Naive thymus-derived CD4-positive, alpha-beta T cell (primary cell): ENCODE measurements at places on chromosomes 1 and 21. TPM values are rescaled to one million over a fixed set of nuclear protein-coding genes. Genes with fewer than 3 reads are reported as not detected.

DNA sequence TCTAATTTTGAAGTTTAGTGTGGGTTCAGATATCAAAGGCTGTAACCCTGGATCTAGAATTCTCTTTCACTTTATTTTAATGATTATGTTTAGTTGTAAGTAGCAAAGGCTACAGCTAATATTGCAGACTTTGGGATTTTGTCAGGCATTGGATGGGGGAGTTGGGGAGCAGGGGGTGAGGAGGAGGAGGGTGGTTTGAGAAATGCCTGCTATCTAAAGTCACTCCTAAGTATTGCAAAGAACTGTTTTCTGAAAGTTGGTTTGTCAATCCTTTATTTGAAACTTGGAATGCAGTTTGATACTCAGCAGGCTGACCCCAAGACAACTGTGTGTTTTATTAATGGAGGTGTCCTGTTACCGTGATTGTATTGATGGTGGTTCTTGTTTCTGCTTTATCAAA is 1.2 kb downstream of the NTPCR start:
- H3K4me1 ChIP-seq = peaks cover 18% of the 10 kb centered on the region
- DNase-seq = no peak
- peak overlapping the region; percentile 76 for H3K4me3 ChIP-seq
- no peaks in the 10 kb centered on the region for H3K36me3 ChIP-seq
- no peaks in the 10 kb centered on the region for H3K27me3 ChIP-seq

GRCh38 chr1:239816081-239816782 is 275.5 kb upstream of the FMN2 start:
- peaks cover 2% of the 10 kb centered on the region for H3K4me1 ChIP-seq
- no peak overlapping the region for H3K4me3 ChIP-seq
- no peaks in the 10 kb centered on the region for H3K27me3 ChIP-seq
- H3K27ac ChIP-seq = no peak overlapping the region

DNA sequence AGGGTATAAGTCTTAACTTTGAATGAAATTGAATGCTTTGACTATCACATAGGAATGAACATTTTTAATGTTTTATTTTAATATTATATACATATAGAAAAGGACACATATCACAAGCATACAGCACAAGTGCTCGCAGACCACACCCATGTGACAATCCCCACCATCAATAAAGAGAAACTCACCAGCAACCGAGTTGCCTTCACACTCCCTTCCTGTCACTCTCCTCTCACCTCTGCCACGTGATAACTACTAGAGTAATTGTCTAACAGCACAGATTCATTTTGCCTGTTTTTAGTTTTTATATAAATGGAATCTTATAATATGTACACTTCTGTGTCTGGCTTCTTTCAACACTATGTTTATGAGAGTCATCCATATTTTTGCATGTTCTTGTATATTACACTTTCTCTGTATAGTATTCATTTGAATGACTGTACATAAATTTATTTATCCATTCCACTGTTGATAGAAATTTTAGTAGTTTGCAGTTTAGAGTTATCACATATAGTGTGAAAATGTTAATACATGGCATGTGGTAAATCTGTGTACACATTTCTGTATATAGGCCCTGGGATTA is 304.9 kb upstream of the DUSP10 start:
- no peak overlapping the region for H3K4me3 ChIP-seq
- H3K27me3 ChIP-seq = no peaks in the 10 kb centered on the region
- no peaks in the 10 kb centered on the region for H3K36me3 ChIP-seq
- H3K4me1 ChIP-seq = no peaks in the 10 kb centered on the region
- H3K27ac ChIP-seq = no peak overlapping the region

DNA sequence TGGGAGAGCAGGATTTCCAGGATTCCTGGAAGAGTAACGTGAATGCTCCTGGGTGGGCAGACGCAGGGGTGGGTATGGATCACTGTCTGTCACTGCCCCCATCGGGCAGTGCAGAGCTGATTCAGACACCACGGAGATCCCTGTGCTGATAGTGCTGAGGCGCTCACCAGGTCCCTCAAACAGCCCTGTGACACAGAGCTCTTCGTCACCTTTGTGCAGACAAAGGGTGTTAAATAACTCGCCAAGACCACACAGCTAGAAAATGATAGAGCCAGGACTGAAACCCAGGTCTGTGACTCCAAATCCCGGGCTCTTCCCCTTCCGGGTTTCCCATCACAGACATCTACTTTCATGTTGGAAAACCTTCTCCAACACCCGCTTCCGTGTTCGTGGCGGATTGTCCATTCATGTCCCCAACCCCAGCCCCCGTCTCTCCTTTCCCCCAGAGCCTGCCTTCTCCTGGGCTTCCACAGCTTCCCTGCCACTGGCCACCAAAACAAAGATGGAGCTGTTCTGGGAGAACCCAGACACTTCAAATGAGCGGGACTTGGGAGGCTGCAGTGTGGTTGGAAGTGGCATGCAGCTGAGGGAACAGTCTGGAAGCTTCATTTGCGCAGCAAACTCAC is 2.6 kb downstream of the EFHD2 start:
- no peak overlapping the region for H3K27ac ChIP-seq
- H3K36me3 ChIP-seq = no peaks in the 10 kb centered on the region
- no peak for DNase-seq
- H3K27me3 ChIP-seq = no peaks in the 10 kb centered on the region

DNA sequence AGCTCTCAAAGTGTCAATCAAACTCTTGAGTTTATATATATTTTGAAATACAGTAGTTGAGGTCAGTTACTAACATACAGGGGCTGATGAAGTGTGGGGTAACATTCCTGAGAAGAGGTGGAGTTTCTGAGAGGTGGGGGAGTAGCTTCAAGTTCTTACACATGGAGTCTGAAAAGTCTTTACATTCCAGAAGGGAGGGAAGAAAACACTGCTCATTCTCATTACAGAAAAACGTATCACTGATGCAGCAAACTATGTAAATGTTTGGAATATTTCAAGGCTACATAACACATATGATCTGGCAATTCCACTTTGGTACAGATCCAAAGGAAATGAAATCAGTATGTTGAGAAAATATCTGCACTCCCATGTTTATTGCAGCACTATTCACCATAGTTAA is 1065.8 kb upstream of the B3GALT2 start:
- no peaks in the 10 kb centered on the region for H3K36me3 ChIP-seq
- no peaks in the 10 kb centered on the region for H3K4me1 ChIP-seq
- no peak overlapping the region for H3K4me3 ChIP-seq
- no peak overlapping the region for H3K27ac ChIP-seq

DNA sequence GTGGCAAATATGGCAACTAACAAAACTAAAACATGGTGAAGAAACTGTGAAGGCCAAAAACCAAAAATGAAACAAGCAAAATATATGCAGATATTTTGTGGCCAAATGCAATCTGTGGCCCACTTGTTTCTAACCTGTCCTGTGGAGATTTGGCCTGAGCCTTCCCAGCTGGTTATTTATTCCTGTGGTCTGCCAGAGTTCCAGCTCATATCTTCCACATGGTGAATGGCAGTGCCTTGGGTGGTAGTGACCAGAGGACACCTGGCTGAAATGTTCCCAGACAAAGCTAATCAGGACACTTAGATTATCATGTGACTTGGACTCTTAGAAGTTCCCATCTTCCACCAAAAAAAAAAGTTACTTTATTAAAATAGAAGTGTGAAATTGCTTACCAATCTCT is 39.7 kb downstream of the RNASEL start:
- no peak overlapping the region for H3K27ac ChIP-seq
- DNase-seq = no peak
- no peaks in the 10 kb centered on the region for H3K4me1 ChIP-seq
- no peaks in the 10 kb centered on the region for H3K27me3 ChIP-seq
- no peak overlapping the region for H3K4me3 ChIP-seq
- H3K36me3 ChIP-seq = no peaks in the 10 kb centered on the region

DNA sequence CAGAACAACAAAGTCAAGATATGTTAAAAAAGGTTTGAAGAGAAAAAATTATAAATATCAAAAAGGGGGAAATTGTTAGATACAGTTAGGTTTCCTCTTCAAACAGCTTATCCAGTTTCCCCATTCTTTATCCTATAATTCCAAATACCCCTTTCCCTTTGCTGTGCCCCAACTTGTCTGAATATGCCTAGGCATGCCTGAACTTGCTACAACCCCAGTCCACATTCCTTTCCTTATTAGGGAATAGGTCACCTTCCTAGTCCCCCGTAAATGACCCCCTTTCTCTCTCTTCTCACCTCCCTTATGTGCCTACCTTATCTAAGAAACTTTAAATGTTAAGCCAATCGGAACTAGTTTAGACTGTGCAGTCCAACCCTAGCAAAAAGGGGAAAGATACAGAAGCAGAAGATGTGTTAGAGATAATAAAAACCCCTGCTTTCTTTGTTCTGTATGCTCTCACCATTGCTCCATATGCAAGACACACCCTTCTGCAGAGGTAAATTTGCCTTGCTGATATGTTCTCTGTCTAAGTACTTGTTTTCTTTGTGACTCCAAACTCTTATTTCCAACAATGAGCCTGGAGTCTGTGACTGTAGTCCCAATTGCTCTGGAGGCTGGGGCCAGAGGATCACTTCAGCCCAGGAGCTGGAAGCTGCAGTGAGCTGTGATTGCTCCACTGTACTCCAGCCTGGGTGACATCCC is 810.1 kb downstream of the PLA2G4A start:
- H3K4me1 ChIP-seq = no peaks in the 10 kb centered on the region
- H3K36me3 ChIP-seq = no peaks in the 10 kb centered on the region
- no peak overlapping the region for H3K4me3 ChIP-seq
- no peak for DNase-seq
- H3K27ac ChIP-seq = no peak overlapping the region

GRCh38 chr21:42550817-42551216 is 37.2 kb downstream of the SLC37A1 start:
- DNase-seq = no peak
- no peak overlapping the region for H3K27ac ChIP-seq
- no peaks in the 10 kb centered on the region for H3K27me3 ChIP-seq
- no peak overlapping the region for H3K4me3 ChIP-seq
- H3K4me1 ChIP-seq = no peaks in the 10 kb centered on the region

DNA sequence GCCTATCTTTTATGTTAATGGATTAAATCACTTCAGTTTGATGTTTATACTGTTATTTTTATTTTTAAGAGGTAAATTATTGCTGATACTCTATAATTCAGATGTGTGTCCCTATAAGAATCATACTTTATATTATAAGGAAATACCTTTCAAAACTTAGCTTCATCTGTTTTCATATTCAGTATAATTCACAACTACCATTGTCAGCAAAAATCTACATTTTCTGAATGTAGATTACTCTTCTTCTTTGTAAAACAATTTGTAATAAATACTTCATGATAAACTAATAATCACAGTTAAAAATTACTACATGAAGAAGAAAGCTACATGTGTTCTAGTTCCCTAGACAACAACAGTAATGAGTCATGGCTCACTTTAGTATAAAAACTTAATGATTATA is 115.4 kb upstream of the SERTAD4 start:
- H3K4me1 ChIP-seq = no peaks in the 10 kb centered on the region
- no peaks in the 10 kb centered on the region for H3K36me3 ChIP-seq
- H3K27ac ChIP-seq = no peak overlapping the region
- no peaks in the 10 kb centered on the region for H3K27me3 ChIP-seq
- H3K4me3 ChIP-seq = no peak overlapping the region

GRCh38 chr1:39128959-39129358 is 75.5 kb upstream of the MACF1 start:
- H3K27ac ChIP-seq = no peak overlapping the region
- H3K4me1 ChIP-seq = no peaks in the 10 kb centered on the region
- no peaks in the 10 kb centered on the region for H3K36me3 ChIP-seq
- DNase-seq = no peak
- no peaks in the 10 kb centered on the region for H3K27me3 ChIP-seq

DNA sequence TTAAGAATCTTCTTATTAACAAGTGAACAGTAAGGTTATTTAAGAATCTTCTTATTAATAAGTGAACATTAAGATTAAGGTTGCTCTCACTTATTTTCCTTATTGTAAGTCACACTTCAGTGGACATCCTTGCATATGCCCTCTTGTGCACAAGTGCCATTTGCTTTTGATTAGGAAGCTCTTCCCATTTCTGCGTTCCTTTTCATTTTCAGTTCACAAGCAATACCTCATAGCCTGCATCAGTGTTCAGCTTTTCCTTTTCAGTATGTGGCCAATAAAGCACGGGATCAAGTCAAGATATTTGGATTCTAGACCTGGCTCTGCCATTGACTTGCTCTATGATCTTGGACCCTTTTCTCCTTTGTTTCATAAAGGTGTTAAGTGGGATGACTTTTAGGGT is 158.7 kb downstream of the DISP1 start:
- no peaks in the 10 kb centered on the region for H3K4me1 ChIP-seq
- DNase-seq = no peak
- no peaks in the 10 kb centered on the region for H3K27me3 ChIP-seq
- H3K4me3 ChIP-seq = no peak overlapping the region

DNA sequence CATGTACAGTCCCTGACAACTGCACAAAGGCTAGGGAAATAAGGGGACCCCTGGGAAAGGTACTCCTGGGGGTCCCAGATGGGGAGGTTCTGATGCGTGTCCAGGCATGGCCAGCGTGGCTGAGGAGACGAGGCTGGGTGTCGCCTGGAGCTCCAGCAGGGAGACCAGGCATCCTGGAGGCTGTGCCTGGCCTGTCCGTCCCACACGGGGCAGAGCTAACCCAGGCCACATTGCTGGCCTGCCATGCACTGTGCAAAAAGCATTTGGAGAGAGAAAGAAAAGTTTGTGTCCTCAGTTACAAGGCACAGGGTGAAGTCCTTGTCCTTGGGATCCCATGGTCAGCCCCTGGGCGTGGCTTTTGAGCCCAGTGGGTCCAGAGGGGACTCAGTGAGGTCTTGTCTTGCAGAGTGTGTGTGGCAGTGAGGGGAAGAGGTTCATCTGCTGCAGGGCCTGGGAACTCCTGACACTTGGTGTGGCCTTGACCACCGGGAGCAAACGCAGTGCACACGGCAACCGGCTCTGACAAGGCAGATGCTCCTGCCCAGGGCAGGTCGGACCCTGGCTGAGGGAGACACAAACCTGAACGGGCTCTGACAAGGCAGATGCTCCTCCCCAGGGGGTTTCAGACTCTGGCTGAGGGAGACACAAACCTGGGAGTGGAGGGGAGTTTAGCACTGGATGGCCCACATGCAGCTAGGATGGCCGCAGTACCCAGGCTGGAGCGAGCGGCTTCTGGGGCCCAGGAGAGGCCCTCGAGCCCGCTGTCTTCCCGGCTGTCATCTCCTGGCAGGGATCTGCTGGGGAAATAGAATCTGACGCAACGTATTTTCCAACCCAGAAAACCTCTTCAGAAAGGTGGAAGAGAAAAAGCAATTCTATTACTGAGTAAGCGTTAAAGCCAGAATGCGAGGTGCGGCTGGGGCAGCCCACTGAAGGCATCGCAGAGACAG is 37.3 kb upstream of the COL18A1 start:
- DNase-seq = no peak
- no peaks in the 10 kb centered on the region for H3K4me1 ChIP-seq
- no peak overlapping the region for H3K27ac ChIP-seq

- H3K4me3 ChIP-seq = no peak overlapping the region
- H3K4me1 ChIP-seq = no peaks in the 10 kb centered on the region
- H3K27me3 ChIP-seq = no peaks in the 10 kb centered on the region
- no peak for DNase-seq
Observed at GRCh38 chr1:45093334-45093733, 81.3 kb downstream of the UROD start.

GRCh38 chr1:23111600-23112535 is 56.8 kb downstream of the LUZP1 start:
- peaks cover 13% of the 10 kb centered on the region for H3K4me1 ChIP-seq
- no peaks in the 10 kb centered on the region for H3K27me3 ChIP-seq
- no peak for DNase-seq

- no peak overlapping the region for H3K27ac ChIP-seq
- DNase-seq = no peak
- H3K36me3 ChIP-seq = no peaks in the 10 kb centered on the region
Observed at GRCh38 chr1:186042230-186042629, 308.0 kb downstream of the HMCN1 start.

The NEGR1 gene
- polyA plus RNA-seq = not detected

The OPTC gene
- not detected for polyA plus RNA-seq

The USP33 gene
- 42.0 TPM for polyA plus RNA-seq

The F3 gene
- polyA plus RNA-seq = not detected

The LAMC2 gene
- not detected for polyA plus RNA-seq

The FOXD2 gene
- polyA plus RNA-seq = 0.05 TPM

The NPPB gene
- not detected for polyA plus RNA-seq

The KCNE1 gene
- not detected for polyA plus RNA-seq

The ITLN2 gene
- polyA plus RNA-seq = not detected
